HT1080 (cell line): ENCODE measurements at places on chromosomes 3 and 15. TPM values are rescaled to one million over a fixed set of nuclear protein-coding genes. Genes with fewer than 3 reads are reported as not detected.
A peak's percentile ranks its signal among the peaks of the same experiment; 100 is the strongest.

IGF2BP2 gene
- total RNA-seq, result 138 and 157 TPM in 2 replicates

GRCh38 chr3:168117059-168117458 lies 21.3 kb upstream of the GOLIM4 start:
- DNase-seq, result no peak

- DNase-seq, result no peak
Observed at GRCh38 chr3:172444821-172445220, 3.4 kb downstream of the GHSR start.

- peak; percentile 3 for DNase-seq
Observed at GRCh38 chr3:59180006-59180405, 130.2 kb upstream of the CFAP20DC start.

GRCh38 chr3:44862226-44862637 lies 520 bp downstream of the TMEM42 start:
- DNase-seq, result no peak

GRCh38 chr15:72740219-72740618 lies 43.3 kb downstream of the ADPGK start:
- DNase-seq, result peak; percentile 26

NEK10 gene
- total RNA-seq, result 0.47 and 1.0 TPM in 2 replicates

DNA sequence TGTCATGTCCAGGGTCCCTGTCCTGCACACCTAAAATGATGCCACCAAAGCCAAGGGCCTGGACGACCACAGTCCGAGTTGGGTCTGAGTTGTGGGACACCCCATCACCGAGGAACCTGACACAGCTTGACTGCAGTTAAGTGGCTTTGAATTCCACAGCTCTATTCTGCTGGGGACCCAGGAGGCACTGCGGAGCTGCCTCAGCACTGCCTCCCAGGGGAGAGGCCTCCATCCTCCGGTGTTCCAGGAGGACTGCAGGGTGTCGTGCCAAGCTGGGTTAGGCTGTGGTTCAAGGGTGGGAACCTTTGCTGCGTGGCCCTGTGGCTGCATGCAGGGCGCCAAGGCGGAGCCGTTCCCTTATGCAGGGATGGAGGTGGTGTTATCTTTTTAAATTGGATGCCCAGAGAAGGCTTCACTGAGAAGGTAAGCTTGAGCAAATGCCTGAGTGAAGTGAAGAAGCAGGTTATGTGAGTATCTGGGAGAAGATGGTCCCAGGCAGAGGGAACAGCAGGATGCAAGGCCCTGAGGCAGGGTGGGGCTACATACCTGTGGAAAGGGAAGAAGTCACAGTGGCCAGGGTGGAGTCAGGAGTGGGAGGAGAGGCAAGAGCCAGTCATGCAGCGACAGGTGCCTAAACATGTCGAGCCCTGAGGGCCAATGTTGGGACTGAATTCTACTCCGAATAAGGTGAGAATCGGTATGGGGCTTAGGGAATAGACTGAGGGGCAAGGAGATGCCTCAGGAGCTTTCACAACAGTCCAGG lies 144.8 kb downstream of the TPRA1 start:
- DNase-seq, result no peak

- no peak for DNase-seq
Observed at GRCh38 chr15:84647726-84648125, 6.4 kb downstream of the WDR73 start.

GRCh38 chr15:74406992-74407705 lies 26.6 kb downstream of the SEMA7A start:
- peak; percentile 97 for DNase-seq

CLDN11 gene
- 0.23 TPM in 1 of 2 replicates, not detected in the other for total RNA-seq

SH3GL3 gene
- 2.1 and 3.5 TPM in 2 replicates for total RNA-seq

DNA sequence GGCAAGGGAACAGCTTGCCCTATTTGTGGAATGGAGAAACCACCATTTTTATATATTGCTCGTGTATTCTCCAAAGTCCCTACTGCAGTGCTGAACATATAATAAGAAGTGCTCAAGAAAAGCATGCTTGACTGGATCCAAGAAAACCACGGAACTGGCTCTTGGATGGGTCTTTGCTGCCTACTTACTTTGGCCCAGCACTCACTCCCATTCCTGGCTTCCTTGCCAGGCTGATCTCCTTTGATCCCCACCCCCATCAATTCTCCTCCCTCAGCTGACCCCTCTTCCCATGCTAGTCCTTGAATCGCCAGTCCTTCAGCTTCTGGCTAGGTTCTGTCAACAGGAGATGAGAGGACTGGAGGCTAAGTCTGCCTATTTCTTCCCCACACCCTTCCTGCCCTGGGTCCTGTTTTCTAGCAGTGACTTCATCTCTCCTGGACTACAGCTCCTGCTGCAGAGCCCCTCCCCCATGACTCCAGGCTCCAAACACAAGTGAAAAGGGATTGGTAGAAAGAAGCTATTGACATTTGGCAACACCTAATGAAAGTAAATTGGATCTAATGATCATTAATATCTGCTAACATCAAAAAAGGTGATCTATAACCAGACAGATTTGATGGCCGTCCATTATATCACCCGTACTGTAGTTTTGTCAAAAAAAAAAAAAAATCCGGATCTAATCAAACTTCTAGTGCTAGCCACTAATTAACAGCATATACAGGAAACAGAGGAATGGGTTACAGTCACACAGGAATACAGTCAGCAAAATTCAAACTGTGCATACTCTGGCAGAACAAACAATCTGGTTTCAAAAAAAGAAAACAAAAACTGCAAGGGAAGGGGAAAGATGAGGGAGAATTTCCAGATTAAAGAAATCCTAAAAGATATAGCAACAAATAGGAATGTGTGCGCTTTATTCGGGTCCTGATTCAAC lies 7.8 kb downstream of the FAM240A start:
- DNase-seq, result no peak

DNA sequence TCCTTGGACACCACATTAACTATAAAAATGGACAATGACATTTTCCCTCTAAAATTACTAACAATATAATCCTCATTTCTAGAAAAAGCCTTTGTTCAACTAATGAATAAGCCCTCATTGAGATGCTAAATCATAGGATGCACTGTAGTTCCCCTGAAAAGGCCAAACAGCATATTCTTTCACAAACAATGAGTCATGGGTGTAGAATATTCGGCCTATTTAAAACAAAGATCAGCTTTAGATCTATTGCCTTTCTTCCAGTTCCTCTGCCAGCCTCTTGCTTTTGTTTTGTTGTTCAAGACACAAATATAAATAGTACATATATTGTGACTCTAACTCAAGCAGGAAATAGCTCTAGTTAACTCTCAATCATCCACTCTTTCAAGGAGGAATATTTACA lies 82.5 kb downstream of the ADAM10 start:
- no peak for DNase-seq

DNA sequence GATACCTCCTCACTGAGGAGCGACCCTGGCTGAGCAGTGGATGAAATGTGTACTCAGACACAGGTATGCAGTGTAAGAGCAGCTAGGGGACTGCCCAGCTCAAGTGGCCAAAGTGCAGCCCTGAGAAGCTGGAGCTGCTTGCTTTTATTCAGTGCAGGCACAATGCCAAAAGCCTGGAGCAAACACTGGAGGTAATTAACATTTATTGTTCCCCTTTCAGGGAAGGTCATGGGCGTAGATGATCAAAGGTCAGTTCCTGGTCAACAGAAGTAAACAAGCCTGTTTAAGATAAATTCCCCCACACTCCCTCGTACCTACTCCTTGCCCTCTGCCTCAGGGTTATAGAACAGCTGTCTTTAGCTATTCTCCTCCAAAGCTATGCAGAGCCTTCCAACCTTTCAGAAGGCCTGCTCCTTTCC lies 17.5 kb downstream of the PLA2G4F start:
- no peak for DNase-seq

- no peak for DNase-seq
Observed at GRCh38 chr3:51102396-51102795, 282.7 kb upstream of the MANF start.

DNA sequence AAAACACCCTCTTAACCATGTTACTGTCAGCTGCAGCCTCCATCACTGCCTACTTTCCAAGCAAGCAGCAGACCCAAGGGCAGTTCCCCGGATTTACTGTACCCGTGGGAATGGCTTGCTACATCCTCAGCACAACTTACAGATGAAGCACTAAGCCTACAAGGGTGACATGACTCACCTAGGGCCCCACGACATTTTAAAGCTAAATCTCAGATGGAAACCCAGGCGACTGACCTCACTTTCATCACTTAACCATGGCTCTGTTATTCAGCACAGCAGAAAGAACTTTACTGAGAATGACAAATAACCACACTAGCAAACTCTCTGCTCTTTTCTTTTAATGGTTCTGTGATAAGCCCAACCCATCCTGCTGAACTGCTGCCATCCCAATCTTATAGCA lies 65.6 kb downstream of the SUMF1 start:
- DNase-seq, result peak; percentile 32

CP gene
- total RNA-seq, result not detected in 2 replicates

CTXND1 gene
- total RNA-seq, result 0.07 TPM in 1 of 2 replicates, not detected in the other

- DNase-seq, result no peak
Observed at GRCh38 chr3:40152482-40153133, 156.9 kb upstream of the EIF1B start.

GRCh38 chr3:174495928-174496327 lies 363.2 kb upstream of the NAALADL2 start:
- no peak for DNase-seq

GRCh38 chr15:70267879-70268278 lies 170.2 kb upstream of the TLE3 start:
- DNase-seq, result peak; percentile 67

KCNH8 gene
- not detected in 2 replicates for total RNA-seq

DNA sequence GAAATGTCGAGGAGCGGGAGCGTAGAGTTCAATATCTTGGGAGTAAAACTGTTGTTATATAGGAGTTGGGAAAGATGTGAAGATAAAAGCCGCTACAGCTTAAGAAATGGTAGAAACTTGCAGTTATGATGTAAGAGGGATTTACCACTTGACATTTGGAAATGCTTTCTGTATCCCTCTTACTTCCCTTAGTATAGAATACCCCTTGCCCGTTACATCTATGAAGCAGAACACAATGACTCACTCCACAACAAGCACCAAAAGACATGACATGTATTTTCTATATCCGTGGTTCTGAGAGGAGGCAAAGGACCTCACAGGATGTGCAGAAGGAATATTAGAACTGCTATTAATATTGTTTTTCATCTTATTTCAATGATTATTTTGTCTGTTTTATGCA lies 254.2 kb upstream of the NR2F2 start:
- no peak for DNase-seq

DNA sequence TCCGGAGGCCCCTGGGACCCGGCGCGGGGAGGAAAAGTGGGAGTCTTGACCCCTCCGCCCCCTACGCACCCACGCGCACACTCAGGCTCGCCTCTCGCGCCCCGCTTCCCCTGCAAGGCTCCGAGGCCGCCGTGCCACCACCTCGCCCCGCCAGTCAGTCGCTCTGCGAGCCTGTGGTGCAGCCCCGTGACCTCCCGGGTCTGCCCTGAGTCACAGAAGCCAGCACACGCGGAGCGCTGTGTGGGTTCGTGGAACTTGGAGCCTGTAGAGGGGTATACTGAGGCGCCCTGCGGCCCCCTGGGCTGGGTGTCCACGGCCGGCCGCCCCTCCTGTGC lies 380 bp upstream of the ALS2CL start:
- DNase-seq, result no peak

DNA sequence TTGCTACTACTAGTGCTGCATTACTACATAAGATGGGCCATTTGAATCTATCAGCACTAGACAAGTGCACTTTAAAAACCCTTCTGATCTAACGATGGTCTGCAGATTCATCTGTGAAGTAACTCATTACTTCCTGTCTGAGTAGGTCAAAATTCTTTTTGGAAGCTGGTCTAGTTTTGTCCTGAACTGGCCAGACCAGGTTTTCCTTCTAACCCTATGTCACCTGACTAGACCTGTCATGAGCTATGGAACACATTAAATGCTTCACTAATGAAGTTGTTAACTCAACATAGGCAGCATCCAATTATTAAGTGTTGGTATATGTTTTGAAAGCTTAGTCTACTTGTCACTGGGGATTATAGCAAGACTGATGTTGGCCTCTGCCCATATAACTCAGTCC lies 10.1 kb upstream of the RBM5 start:
- DNase-seq, result peak; percentile 17

DNA sequence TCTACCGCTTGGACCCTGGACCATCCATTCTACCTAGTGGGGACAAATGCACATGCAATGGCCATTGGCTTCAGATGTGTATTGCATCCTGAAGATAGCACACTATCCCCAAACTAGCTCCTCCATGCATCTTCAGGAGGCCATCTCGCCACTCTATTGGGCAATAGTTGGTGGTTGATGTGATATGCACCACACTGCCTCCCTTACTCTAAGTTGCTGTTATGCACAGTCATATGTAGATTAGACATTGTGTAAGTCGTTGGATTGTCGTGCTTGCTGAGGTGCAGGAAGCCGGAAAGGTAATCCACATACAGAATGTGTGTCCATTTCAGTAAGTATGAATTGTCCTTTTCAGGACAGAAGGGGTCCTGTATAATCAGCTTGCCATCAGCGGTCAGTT lies 26.7 kb upstream of the PLA2G4D start:
- no peak for DNase-seq

SERPINI2 gene
- total RNA-seq, result not detected in 2 replicates

DNA sequence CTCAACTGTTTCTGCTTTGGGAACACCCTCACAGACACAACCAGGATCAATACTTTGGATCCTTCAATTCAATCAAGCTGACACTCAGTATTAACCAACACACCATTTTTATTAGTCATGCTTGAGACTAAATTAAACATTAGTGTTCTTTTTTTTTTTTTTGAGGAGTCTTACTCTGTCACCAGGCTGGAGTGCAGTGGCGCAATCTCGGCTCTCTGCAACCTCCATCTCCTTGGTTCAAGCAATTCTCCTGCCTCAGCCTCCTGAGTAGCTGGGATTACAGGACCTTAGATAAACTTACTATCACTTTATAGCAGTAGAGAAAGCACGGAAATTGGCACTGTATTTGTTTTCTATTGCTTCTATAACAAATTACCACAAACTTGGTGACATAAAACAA lies 2.0 kb upstream of the RAB11A start:
- DNase-seq, result no peak

- DNase-seq, result no peak
Observed at GRCh38 chr3:27507111-27507510, 22.9 kb upstream of the SLC4A7 start.

GRCh38 chr3:37098884-37099283 lies 75.5 kb downstream of the LRRFIP2 start:
- no peak for DNase-seq

- no peak for DNase-seq
Observed at GRCh38 chr3:36840453-36840921, 76.1 kb upstream of the DCLK3 start.

CLDN16 gene
- total RNA-seq, result not detected in 2 replicates

GRCh38 chr3:15606434-15606891 lies 4.9 kb downstream of the BTD start:
- no peak for DNase-seq

- no peak for DNase-seq
Observed at GRCh38 chr15:73886717-73887345, 13.5 kb downstream of the TBC1D21 start.
